ENCODE measurements at places on chromosomes 2 and 18. TPM values are rescaled to one million over a fixed set of nuclear protein-coding genes. Genes with fewer than 3 reads are reported as not detected.

GRCh38 chr2:67318563-67318962 is 78.6 kb upstream of the ETAA1 start:
- DNase-seq: no peak

DNA sequence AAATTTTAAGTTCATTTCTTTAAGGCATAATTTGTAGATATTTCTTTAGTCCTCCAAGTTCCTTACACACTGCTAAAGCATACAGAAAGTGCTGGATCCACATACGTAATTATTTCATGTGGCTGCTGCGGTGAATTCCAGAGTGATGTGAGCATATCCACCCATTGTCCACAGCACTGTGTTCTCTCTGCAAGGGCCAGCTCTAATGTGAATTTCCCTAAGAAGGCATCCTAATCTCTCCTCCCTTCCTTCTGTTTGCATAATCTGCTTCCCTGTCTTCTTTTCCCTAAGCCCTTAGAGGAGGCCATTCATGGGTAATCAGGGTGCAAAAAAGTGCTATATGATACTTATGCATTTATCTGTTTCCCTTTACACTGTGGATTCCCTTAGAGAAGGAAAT is 57.2 kb downstream of the COBLL1 start:
- peak; percentile 82 for DNase-seq

DNA sequence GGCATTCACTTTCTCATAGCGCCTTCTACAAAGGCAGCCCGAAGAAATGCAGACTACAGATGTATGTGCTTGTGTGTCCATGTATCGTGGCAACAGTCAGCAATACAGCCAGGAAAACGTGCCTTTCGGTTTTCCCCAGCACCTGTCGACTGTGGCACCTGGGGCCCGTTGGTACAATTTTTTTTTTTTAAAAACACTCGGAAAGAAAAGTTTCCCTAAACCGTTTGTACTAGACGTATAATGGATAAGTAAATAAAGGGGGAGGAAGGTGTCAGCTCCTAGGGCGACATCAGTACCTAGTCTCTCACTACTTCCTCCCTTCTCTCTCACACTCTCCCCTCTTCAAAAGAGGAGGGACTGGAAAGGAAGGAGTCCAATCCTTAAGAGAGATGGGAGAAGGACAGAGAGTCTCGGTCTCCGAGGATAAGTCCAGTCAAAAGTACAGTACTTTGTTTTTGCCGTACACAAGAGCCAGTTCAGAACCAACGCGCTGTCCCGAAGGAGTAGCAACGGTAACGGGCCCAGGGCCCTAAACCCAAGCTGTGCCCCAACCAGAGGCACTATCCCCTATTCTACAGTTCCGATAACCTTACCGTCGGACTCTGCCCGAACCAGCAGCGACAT is 759 bp downstream of the PPP4R3B start:
- DNase-seq: peak; percentile 77

GRCh38 chr2:160479269-160479668 is 14.3 kb downstream of the RBMS1 start:
- DNase-seq: no peak

Gene IL1RL2
- total RNA-seq: 0.13 TPM

Gene POU3F3
- total RNA-seq: not detected

DNA sequence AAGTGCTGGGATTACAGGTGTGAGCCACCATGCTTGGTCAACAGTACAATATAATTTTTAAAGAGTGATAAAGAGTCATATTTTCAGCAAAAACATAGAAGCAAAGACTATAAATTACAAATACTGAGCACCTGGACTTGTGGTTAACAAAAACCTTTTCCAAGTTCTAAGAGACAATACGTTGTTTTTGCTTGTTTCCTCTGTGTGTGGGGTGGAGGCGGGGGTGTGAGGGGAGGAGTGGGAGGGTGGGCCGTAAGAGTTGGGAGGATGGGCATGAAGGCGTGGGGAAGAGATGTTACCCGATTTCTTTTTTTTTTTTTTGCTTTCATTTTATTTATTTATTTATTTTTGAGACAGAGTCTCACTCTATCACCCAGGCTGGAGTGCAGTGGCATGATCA is 78.0 kb upstream of the WIPF1 start:
- DNase-seq: no peak

GRCh38 chr2:236677368-236677767 is 107.7 kb downstream of the ACKR3 start:
- no peak for DNase-seq

DNA sequence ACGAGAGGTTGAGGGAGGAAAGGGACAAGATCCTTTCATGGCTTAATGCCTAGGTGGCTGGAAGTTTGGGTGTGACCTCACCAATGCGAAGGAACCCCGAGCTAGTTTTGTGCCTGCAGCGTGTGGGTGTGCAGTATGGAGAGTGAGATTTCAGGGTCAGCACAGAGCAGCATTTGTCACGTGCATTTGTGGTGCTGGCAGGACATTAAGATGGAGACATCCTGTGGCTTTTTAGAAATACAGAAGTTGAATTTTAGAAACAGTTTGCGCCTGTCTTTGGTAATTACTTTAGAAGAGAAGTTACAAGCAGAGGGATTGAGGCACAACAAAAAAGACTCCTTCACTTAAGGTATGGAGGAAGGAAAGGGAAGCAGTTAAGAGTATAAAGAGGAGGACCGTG is 258.2 kb upstream of the THUMPD2 start:
- DNase-seq: no peak

Gene AGFG1
- total RNA-seq: 56.6 TPM

DNA sequence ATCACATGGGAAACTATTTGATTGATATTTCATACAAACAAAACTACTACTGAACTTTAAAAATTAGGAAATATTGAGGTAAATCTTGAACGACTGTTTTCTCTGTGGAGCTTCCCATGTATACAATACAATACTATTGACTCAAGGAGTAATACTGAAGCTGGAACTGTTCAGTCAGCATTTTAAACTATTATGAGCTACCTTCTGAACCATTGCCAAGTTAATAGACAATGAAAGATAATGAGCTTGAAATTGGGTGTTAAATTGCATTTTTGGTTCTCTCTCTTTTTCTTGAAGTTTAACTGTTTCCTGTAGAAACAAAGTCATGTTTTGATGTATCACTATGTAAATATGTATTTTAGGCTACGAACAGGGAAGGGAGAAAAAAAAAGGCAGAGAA is 569.2 kb downstream of the ZEB2 start:
- DNase-seq: no peak

GRCh38 chr2:51959696-51960095 is 927.8 kb upstream of the NRXN1 start:
- no peak for DNase-seq

DNA sequence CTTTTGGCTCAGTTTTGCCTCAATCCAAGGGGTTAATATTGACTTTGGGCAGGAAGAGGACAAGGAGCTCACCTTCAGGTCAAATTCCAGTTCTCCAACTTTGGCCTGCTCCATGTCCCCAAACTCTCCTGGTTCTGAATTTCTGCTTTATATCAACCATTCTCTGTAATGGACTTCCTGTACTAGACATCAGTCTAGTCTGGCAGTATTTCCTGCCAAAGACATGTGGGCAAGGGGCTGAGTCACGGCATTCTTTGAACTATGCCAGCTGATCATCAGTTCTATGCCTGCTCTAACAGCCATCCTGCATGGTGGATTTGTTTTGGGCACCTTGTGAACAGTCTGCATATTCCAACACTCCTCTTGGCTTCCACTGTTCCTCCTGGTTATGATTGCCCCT is 199.4 kb downstream of the ZEB2 start:
- DNase-seq: no peak

Gene DPP4
- 67.4 TPM for total RNA-seq

DNA sequence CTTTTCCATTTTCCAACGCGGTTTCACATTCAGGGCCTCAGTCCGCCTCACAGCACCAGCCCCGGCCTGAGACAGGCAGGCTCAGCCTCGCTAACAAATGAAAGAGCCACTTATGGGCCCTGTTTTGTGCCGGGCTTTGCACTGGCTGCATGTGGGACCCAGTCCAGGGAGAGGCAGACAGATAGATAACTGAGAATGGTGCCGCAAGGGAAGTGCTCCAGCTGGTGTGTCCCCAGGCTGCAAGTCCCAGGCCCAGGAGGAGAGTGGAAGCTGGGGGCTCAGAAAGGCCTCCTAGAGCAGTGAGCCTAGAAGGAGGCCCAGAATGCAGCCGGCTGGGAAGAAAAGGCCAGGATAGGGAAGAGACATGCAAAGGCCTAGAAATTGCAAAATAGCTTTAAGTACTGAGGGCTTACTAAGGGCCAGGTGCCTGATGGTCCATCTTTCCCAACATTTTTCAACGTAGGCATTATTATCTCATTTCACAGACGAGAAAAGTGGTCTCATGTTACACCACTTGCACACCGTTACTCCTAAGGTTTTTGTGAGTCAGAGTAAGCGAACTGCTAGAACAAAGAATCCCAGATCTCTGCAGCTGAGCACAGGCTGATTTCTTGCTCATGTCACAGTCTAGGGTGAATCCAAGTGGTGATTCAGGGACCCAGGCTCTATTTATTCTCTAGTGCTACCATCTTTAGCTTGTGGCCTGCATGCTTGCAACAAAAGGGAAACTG is 26.0 kb downstream of the ADRA2B start:
- no peak for DNase-seq

DNA sequence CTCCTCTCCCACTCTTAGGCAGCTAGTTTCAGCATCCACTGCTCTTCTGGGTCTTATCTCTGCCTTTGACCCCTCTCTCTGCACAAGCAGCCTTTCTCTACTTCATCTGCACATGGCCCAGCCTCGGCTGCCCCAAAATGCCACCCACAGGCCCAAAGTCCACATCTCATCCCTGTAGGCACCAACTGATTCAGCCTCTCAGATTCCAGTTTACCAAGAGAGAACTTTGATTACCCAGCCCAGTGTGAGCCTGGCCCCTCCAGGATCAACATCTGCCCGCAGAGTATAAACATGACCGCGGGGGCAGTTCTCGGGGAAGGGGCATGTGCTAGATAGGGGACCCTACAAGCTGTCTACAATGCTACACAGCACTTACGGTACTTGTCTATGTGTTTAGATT is 141.7 kb downstream of the RTN4 start:
- DNase-seq: no peak

DNA sequence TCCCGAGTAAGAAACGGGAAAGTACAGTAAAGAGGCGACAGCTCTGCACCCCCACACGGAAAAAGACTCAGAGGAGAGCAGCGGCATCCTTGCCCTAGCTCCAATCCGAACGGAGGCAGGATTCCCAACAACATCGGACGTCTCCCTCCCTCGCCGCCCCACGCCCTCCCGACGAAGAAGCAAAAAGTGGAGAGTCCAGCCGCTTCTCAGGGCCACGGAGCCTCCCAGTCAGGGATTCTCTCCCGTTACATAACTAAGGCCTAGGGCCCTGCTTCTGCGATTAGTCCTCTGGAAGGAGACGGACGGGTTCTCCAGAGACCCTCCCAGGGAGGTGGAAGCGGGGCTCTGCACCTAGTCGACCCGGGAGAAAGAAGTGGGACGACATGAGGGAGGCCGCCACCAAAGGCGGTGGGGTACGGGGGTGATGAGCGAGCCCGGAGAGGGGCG is 587 bp downstream of the SUMO1 start:
- peak; percentile 61 for DNase-seq

Data from dermis microvascular lymphatic vessel endothelial cell (primary cell).